ENCODE measurements at places on chromosomes 16 and 17. TPM values are rescaled to one million over a fixed set of nuclear protein-coding genes. Genes with fewer than 3 reads are reported as not detected.

TBC1D3I gene
- not detected for polyA plus RNA-seq

CFAP97D1 gene
- polyA plus RNA-seq = not detected

CRYM gene
- 27.2 TPM for polyA plus RNA-seq

CBFA2T3 gene
- 17.6 TPM for polyA plus RNA-seq

CNTD1 gene
- 0.31 TPM for polyA plus RNA-seq

LITAF gene
- polyA plus RNA-seq = 96.6 TPM

OTOP3 gene
- not detected for polyA plus RNA-seq

KRT17 gene
- 16.0 TPM for polyA plus RNA-seq

DNA sequence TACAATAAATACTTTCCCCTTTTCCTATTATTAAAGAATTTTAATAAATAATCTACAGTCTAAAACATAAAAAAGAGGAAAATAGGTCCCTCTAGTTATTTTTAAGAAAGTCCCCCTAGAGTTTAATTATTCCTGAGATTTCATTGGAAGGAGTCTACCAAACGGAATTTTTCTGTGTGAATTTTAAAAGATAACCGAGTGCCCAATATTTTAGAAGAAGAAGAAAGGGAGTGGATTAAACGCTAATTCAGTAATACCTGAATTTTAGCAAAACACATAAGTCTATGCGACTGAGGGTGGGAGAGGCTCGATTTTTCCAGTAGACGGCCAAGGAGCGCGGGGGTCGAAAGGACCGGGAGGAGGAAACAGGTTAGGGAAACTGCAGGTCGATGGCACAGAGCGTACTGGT lies 2.2 kb downstream of the HOXB2 start:
- peak; percentile 21 for DNase-seq

- no peak for DNase-seq
Observed at GRCh38 chr16:31022544-31023251, 10.7 kb upstream of the STX4 start.

GRCh38 chr16:23518435-23518891 lies 8.2 kb upstream of the GGA2 start:
- peak; percentile 6 for DNase-seq

- peak; percentile 84 for DNase-seq
Observed at GRCh38 chr17:47615766-47616424, 33.8 kb upstream of the KPNB1 start.

GRCh38 chr17:74757502-74757901 lies 9.1 kb downstream of the NHERF1 start:
- peak; percentile 72 for DNase-seq

- DNase-seq = no peak
Observed at GRCh38 chr17:48815311-48815710, 1.7 kb downstream of the TTLL6 start.

DNA sequence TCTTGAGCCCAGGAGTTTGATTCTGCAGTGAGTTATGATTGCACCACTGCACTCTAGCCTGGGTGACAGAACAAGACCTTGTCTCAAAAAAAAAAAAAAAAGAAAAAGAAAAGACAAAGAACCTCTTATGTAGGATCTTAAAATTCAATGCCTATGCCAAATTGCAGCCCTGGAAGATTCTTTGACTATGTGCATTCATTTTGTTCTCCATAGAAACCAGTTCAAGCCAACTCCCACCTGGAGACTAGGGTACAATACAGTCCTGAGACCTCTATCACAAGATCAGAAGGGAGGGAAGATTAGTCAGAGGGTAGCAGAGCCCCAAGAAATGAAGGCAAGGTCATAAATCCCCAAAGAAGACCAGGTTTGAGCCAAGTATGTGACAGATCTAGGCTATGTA lies 90.6 kb upstream of the HAS3 start:
- no peak for DNase-seq

GRCh38 chr17:18916816-18917500 lies 35.0 kb upstream of the SLC5A10 start:
- DNase-seq = no peak

DNA sequence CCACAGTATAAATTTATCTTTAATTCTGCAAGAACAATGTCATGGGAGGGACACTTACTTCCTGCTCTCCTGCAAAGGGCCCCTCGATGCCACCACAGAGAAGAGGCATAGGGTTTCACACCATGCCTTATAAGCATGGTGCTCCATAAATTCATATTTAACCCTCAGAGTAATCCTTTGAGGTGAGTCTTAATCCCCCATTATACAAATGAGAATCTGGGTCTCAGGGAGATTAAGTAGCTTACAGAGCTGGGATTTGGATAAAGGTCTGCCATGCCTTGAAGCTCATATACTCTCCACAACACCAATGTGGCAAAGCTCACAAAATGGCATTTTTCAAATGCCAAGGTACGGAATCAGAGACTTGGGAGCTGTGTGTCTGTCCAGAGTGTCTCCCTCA lies 268.5 kb upstream of the CCL2 start:
- DNase-seq = no peak

DNA sequence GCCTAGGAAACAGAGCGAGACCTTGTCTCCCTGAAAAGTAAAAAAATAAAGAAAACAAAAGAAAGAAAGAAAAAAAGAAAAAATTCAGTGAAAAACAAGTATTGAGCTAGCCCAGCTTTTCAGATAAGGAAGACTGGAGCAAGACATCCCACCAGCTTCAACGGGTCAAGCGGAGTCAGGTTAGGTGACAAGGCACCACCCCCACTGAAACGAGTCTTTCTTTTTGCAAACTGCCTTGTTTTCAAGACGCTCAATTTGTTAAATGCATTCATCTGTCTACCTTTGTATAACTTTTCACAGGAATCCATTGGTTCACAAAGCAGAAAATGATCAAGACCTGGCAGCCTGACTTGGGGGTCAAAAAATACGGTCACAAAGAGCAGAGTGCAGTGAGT lies 10.7 kb upstream of the AXIN2 start:
- DNase-seq = no peak

GRCh38 chr17:63474174-63474573 lies 2.7 kb upstream of the ACE start:
- no peak for DNase-seq

DNA sequence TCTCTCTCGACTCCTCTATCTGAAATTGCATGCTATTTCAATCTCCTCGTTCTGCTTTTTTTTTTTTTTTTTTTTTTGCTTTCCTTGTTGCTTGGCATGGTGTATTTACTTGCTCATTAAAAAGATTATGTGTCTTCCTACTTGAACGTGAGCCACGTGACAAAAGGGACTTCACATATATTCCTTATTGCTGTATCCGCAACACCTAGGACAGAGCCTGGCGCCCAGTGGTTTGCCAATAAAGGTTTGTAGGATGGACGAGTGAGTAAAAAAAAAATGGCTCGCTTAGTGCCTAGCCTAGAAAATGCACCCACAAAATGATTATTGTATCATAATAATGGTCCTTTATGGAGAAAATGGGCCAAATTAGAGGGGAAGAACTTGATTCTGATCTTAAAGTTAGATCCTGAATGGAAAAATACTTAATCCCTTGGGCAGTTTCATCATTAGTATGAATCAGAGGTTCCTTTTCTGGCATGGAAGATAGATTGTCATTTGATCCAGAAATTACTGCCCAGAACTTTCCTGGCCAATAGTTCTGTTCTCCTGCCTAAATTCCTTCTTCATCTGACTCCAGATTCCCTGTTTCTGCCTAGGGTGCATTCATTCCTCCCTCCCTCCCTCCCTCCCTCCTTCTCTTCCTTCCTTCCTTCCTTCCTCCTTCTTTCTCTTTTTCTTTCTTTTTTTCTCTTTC lies 13.6 kb upstream of the TMEM220 start:
- DNase-seq = no peak

- DNase-seq = peak; percentile 69
Observed at GRCh38 chr17:47802341-47803022, 19.1 kb downstream of the OSBPL7 start.

DNA sequence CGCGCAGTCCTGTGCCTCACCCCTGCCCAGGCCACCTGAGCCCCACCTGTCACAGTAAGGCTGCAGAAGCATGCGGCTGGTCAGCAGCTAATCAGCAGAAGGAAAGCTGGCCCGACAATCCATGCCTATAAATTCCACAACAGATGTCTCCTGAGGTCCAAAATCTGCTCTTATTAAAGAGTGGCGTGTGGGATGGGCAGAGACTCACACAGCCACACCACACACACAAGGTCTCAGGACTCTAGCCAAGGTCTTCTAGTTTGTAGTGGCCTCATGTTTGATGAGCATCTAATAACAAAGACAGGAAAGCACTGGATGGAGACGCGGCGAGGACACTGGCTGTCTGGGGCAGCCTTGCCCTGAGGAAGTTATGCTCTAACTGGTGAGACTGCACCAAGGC lies 55.9 kb downstream of the ANKRD11 start:
- DNase-seq = no peak

DNA sequence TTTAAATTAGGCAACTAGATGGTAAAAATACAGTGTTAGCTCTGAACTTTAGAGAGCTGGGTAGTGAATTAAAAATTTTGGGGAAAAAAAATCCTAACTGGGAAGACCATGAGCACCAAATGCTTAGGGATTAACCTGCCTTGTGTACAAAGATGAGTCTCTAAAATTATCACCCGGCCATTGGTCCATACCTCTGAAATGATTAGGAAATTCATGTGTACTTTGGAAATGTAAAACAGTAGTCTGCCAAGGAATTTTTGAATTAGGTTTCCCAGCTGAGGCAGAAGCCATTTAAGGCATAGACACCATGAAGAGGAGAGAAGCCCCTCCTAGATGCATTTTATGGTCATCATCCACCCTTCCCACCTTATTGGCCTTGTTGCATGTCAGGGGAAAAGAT lies 670.5 kb upstream of the SALL1 start:
- DNase-seq = no peak

GRCh38 chr16:516301-516700 lies 11.2 kb upstream of the CAPN15 start:
- no peak for DNase-seq

DNA sequence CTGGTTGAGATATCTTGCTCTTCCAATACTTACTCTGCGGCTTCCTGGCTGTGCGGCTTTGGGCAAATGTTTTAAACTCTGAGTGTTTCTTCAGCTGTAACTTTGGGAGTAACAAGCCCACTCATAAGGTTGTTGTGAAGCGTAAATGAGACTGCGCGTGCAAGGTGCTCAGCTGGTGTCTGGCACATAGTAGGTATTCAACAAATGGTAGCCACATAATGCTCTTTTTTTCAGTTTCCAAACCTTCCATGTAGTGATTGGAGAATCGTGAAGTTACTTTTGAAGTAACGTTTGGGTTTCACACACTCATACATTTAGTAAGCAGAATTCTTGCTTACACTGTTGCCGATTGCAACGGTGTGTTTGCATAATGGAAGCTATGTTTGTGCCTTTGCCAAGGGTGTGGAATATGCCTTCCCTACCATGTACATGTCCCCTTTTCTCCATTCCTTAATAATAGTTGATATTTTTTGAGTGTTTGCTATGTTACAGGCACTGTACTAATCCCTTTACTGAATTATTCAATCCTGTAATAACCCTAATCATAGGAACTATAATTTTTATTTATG lies 829 bp downstream of the DHRS7B start:
- no peak for DNase-seq

- no peak for DNase-seq
Observed at GRCh38 chr17:35568561-35568960, 7.9 kb upstream of the SLFN14 start.

GRCh38 chr17:83198366-83199341 lies 119.2 kb downstream of the METRNL start:
- no peak for DNase-seq

GRCh38 chr16:61002479-61003204 lies 1033.6 kb downstream of the CDH8 start:
- DNase-seq = peak; percentile 84

- DNase-seq = no peak
Observed at GRCh38 chr17:65035191-65035590, 21.3 kb downstream of the GNA13 start.

DNA sequence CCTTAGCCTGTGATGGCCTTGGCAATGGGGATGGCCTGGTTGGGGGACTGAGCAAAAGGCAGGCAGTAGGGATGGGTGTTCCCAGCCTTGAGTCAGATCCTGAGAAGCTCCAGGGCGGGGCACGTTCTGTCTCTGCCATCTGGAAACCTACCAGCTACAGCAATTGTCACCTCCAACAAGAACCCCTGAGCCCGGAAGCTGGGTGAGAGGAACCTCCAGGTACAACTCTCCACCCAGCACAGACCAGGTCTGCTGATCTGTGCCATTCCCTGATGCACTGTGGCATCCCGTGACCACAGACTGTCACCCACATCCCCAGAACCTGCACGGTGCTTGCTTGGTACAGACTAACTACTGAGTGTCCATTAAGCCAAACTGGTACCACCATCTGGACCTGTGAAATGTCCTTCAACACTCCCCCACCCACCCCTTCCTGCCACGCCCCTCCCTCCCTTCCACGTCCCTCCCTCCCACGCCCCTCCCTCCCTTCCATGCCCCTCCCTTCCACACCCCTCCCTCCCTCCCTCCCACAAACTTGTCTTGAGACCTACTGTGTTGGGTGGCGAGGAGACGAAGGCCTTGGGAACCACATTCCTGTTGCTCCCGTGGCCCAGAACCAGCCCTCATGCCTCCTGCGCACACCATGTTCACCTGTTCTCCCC lies 16.6 kb downstream of the MYO15B start:
- DNase-seq = no peak

- DNase-seq = no peak
Observed at GRCh38 chr17:19313746-19314651, 48.5 kb downstream of the B9D1 start.

DNA sequence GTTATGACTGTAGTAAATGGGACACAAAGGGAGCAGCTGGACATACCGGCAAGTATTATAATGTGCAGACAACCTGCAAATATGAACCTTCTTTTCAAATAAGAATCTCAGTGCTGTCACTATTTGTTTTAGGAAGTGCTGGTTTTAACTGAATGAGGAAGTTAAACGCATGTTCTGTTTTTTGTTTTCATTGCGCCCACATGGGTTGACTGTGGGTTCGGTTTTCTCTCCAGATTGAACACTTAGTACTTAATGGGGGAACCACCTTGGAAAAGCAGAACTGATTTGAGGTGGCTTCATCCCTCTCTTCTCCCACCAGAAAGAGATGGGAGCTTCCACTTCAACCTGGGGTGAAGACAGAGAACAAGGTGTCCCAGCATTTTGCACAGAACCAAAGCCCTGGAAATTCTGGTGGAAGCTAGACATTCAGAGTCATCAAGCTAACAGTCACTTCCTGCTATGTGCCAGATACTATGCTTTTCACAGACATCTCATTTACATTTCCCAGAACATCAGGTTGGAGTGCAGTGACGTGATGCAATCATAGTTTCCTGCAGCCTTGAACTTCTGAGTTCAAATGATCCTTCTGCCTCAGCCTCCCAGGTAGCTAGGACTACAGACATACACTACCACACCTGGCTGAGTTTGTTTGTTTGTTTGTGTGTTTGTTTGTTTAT lies 149.8 kb downstream of the CDH13 start:
- no peak for DNase-seq

GRCh38 chr16:709566-710499 lies 4.2 kb upstream of the FBXL16 start:
- peak; percentile 97 for DNase-seq

DNA sequence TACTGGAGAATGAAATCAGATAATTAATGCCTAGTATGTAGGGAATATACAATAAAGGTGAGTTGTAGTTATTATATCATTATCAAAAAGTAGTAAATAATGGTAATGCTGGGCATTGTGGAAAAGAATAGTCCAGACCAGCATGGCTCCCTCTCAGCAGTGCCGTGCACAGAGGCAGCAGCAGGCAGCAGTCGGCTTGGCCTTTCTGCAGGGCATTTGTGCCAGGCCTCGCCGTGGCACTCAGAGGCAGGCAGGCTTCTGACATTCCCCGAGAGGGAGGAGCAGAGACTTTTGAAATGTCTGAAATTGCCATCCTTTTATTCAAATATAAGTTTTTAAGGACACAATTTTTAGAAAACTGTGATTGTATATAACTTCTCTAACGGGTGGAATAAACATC lies 15.0 kb downstream of the KIAA0513 start:
- DNase-seq = no peak

Data from brain (organoid and tissue), 16 donors.